ENCODE measurements at places on chromosomes 6 and 20.

DNA sequence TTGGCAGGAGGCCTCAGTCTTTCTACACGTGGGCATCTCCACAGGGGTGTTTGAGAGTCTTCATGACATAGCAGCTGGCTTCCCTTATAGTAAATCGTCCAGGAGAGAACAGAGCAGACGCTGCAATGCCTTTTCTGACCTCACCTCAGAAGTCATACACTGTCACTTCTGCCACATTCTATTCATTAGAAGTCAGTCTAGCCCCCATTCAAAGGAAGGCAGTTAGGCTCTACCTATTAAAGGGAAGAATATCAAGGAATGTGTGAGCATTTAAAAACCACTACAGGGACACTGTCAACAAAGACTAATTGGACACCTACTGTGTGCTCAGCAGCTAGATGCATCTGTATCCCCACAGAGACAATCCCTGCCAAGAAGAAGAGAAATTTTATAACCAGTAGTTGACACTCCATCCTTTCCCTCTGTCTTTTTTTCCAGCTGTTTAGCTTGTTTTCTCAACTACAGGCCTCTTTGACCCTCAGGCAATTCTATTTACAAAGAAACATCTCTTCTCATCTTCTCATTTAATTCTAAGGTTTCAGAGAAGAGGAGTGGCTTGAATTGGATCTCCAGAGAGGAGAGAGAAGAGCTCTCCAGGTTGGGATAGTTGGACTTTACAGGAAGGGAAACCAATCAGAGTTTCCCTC lies 18.6 kb downstream of the ARMC12 start:
- no peak for DNase-seq

DNA sequence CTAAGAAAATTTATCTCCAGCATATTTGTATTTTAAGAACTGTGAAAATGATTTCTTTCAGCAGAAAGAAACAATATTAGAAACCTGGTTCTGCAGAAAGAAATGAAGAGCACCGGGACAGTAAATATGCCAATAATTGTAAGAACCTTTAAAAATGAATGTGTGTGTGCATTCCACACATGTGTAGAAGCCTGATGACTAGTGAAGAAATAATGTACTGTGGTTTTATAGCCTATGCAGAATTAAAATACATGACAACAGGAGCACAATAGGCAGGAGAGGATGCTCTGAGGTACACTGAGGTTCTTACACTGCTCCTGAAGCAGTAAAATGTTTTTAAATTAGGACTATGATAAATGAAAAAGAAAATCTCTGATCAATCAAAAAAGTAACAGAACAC lies 48.9 kb downstream of the SNX14 start:
- no peak for DNase-seq

GRCh38 chr6:105257340-105257739 lies 77.5 kb upstream of the POPDC3 start:
- no peak for DNase-seq

GRCh38 chr6:1136827-1137226 lies 175.1 kb upstream of the FOXQ1 start:
- DNase-seq: no peak

GRCh38 chr6:73537677-73538076 lies 16.8 kb upstream of the EEF1A1 start:
- no peak for DNase-seq

- DNase-seq: no peak
These were observed 44.0 kb upstream of the DOK5 start for GRCh38 chr20:54431156-54431944.

DNA sequence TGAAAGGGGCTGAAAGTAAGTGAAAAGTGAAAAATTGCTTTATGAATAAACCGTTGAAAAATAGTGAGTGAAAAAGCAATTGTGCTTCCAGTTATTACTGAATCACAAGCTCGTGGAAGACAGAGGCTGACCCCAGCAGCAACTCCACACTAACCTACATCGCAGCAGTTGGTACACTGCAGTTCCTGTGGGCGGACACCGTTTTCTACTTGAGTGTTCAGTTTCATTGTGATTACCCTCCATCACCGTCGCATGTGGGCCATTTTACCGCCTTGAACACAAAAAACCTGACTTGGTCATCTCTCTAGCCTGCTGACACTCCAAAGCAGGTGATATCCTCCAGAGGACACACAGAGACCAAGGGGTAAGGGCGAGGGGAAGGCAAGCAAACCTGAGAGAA lies 28.4 kb downstream of the PRDM1 start:
- no peak for DNase-seq

- DNase-seq: no peak
These were observed 46.2 kb downstream of the HLA-C start for GRCh38 chr6:31225735-31226134.

DNA sequence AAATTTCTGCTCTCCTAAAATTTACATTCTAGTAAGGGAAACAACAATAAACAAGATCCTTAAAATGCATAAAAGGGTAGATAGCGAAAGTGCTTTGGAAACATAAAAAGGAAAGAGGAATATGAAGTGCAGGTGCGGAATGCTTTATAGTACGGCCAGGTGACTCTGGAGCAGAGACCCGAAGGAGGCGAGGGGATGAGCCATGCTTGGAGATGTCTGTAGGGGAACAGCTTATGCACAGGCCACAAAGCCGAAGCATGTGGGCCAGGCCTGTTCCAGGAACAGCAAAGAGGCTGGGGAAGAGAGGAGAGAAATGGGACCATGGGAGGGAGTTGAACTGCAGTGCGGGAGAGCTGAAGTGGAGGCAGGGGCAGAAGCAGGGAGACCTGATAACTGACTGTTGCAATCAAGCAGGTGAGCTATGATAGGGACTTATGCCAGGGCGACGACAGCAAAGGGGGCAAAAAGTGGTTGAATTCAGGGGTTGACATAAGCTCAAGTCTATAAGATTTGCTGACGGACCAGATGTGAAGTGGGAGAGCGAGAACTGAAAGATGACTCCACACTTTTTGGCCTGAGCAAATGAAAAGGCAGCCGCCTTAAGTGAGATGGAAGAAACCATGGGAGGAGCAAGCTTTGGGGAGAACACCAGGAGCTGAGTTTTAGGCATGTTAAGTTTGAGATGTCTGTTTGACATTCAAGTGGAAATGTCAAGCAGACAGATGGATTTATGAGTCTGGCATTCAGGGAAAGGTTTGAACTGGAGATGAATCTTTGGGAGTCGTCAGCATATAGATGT lies 83.1 kb downstream of the CNBD2 start:
- no peak for DNase-seq

DNA sequence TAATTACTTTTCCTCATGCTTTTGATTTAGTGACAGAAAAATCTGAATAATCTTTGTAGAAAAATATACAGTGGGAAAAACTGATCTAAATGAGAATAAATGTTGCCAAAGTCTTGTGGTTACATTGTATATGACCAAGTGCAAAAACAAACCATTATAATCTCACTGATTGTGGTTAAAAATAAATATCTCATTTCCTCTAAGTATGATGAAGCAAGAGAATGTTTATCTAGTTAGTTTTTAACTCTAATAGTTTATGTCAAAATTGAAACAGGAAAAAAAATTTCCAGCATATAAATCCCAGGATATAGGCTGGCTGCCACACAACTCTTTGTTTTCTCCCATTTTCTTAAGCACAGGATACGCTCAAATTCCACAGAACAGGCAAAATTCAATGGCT lies 392.7 kb upstream of the ID4 start:
- no peak for DNase-seq

- no peak for DNase-seq
These were observed 133.9 kb downstream of the IPCEF1 start for GRCh38 chr6:154222716-154223115.

GRCh38 chr6:137350857-137351256 lies 131.7 kb upstream of the IFNGR1 start:
- no peak for DNase-seq

GRCh38 chr6:150687508-150687907 lies 87.8 kb downstream of the PLEKHG1 start:
- DNase-seq: no peak

DNA sequence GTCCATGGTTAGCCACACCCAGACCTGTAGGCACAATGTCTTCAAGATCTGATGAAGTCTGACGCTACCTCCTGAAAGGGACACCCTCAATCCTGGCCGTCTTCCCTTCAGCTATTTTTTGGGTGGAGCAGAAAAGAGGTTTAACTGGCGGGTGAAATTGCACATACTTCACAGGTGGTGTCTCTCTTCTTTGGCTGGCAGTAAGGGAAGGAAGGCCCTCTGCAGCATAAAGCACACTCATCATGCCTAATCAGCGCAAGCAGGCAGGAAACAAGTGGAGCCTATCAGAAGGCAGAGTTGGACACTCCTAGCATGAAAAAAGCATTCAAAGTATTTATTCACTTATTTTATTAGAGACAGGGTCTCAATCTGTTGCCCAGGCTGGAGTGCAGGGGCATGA lies 32.9 kb downstream of the PNLDC1 start:
- no peak for DNase-seq

GRCh38 chr20:49148601-49149000 lies 39.5 kb downstream of the STAU1 start:
- DNase-seq: no peak

- no peak for DNase-seq
These were observed 82.5 kb upstream of the PDE10A start for GRCh38 chr6:165745492-165745891.

GRCh38 chr6:71258078-71258866 lies 30.3 kb upstream of the OGFRL1 start:
- no peak for DNase-seq

DNA sequence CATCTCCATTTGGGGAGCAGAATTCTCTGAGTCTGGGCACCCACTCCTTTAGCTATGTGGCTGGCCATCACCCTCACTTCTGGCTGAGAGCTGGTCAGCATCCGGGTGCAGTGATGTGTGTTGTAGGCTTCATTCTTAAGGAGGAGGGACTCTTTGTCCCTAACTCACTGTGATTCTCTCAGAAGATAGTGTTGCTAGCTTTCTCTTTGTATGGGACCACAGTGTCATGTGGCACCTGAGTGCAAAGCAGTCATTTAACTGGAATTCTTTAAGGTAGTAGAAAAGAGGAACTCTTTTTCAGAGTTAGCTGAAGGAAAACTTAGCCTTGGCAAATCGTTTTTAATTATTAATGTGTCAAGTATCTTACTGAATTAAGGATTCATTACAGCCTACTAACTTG lies 165.9 kb downstream of the JARID2 start:
- no peak for DNase-seq

GRCh38 chr6:51019806-51020205 lies 201.1 kb downstream of the TFAP2B start:
- no peak for DNase-seq

DNA sequence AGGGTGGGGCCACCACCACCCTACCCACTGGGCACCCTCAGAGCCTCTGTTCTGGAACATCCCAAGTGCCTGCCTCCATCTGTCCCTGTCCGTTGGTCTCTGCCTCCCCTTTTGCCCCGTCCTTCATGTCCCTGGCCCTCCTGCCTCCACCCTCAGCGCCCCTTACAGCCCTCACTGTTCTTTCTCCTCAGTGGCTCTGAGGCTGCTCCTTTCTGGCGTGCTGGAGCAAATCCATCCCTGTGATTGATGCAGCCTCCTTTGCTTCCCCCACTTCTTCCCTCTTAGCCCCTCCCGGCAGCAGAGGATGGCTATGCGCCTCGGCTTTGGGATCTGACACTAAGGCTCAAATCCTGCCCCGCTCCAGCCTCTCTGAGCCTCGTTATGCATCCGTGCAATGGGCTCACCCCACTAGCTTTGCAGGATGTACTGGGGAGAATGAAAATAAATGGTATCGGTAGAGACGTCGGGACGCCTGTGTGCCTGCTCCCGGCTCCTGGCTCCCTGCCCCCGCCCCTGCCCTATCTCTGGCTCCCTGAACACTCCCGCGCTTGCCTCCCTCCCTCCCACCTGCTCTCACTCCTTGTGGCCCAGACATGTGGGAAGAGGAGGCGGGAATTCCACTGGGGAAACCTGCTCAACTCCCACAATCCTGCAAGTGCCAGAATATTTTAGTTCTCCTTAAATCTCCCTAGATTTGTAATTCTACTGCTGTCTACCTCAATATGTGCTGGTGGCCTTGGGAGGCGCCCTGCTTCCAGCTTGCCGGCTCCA lies 13.1 kb downstream of the VSTM2L start:
- DNase-seq: no peak

DNA sequence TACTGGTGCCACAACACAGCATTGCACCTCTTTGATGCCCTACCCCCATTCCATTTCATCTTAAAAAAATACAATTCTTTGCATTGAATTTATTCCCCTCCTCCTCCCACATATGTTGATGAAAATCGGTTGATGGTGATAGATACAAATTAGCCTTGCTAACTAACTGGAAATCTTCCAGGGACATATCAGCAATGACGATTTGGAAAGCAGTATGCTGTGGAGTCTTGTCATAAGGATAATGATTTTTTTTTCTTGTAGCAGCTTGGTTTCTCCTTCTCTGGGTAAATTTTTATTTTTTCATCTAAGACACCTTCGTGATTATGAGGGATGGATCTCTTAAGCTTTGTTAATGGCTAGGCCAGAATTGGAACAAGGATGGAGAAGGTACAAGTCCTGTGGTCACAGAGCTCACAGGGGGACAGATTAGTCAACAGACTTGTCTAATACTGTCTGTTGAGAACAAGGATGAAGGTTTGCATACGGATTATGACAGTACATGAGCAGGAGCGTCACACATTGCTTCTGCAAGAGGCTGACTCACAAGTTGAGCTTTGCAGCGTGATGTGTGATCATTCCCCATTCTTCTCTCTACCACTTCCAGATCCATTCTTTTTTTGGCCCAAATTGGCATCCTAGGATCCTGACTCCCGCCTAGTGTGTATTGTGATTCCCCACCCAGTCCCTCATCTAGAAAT lies 233.1 kb upstream of the FERMT1 start:
- DNase-seq: no peak

DNA sequence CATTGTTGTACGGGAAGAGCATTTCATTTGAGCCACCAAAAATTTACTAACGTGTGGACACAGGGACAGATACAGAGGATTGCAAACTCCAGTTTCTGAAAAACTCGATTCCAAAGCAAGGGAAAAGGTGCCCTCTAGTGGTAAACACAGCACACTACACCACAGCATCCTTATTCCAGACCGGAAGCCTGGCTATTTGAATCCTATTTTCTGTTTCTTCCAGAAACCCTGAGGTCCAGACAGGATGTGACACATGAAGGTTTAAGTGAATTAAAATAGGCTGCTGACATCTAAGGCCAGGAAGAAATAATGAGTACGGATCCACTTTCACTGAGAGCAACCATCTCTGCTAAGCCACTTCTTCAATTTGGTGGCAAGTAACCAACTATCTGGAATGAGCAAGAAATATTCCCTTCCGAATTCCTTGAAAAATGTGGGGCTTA lies 31.8 kb upstream of the GMPR start:
- peak; percentile 35 for DNase-seq

- no peak for DNase-seq
These were observed 7.6 kb downstream of the SLC44A4 start for GRCh38 chr6:31871046-31871659.

DNA sequence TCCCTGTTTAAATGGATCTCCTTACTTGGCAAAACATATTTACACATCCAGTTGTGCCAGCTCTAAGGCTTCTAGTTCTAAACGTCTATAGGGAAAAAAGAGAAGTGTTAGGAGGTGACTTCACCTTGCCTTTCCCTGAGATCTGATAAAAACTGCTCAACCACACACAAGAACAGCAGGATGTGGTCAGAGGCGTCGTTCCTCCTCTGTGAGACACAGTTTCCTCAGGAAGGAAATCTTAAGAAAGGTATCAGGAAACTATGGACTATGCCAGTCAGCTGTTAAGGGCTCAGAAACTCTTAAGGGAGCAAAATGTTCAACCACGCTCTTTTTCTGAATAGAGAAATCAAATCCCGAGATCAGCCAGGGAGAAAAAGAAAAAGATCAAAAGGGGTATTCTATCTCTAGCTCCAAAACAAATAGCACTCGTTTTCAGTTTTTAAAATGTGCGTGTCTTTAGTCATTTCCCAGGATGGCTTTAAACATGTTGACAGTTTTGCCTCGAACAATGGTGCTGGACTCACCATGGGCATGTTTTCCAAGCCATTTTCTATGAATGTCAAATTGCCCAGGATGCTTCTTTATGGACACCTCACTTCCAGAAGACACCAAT lies 154.5 kb downstream of the HACE1 start:
- DNase-seq: no peak

Data from NCI-H2081 treated with DMSO at 0.1 percent for 48 hours (cell line).